Esophagus squamous epithelium (tissue), 5 donors: ENCODE measurements at places on chromosomes 16 and 17.

DNA sequence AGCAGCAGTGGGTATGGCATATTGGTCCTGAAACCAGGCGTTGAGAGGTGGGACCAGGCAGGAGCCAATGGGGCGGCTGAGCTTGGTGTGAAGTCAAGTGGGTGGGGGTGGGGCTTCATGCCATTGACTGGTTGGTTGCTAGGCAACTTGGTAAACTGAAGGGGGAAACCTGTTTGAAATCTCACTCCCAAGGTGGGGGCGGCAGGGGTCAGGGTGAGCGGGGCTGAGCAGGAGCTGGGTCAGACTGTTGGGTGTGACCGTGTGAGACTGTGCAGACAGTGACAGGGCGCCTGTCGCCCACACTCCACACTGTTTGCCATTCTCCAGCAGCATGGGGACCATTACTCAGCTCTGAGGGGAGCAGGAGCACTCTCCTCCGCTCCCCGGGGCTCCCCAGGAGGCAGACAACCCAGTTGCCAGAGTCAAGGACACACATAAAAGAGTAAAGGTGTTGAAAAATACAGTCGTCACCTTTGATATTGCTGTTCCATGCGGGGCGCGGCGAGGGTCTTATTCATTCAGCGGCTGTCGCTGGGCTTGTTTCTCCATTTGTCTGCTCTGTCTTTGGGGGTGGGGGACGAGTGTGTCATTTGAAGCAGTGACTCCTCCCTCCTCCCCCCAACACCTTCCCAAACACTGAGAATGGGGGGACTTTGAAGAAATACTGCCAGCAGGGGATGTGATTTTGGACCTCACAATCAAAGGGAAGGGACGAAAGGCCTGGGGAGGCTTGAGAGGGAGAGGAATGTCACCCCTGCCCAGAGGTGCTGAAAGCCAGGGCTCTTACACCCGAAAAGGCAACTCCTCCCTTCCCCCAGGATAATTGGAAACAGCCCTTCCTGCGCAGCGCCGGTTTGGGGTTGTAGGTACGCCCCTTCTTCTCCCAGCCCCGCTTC, 1.2 kb upstream of the EFNB3 start:
- no peak for DNase-seq

GRCh38 chr16:280991-281659, 734 bp downstream of the ARHGDIG start:
- no peak for DNase-seq

GRCh38 chr16:56113223-56113622, 78.1 kb upstream of the GNAO1 start:
- no peak for DNase-seq

DNA sequence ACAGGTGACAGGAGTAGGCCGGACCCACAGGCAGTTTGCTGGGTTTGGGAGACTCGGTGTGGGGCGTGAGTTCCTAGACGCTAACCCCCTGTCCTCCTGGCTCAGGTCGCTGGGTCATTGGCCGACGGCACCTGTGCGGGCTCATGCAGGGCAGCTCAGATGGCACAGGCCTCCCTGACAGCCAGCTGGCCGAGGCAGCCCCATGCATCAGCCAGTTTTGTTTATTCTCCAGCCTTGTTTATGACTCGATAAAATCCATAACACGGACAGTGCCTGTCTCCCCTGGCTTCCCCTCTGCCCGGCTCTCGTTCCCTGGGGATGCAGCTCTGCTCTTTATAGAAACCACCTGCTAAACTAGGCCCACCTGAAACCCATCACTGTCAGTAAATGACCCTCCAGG, 46.0 kb downstream of the SDK2 start:
- no peak for DNase-seq
